Activated T-helper 2 cell treated with anti-CD3 and anti-CD28 coated beads, Interferon-gamma antibody, Interleukin-2, Interleukin-4, amounts not matched to agents 10 μg/mL and 5 μg/mL and 100 μg/mL, durations not matched to agents 14 hours and 24 hours and 36 hours (primary cell): ENCODE measurements at places on chromosomes 12 and 14. TPM values are rescaled to one million over a fixed set of nuclear protein-coding genes. Genes with fewer than 3 reads are reported as not detected.

The MYF6 gene
- total RNA-seq: not detected in 2 replicates

- DNase-seq: no peak
Measured at GRCh38 chr12:108657130-108657745, 23.5 kb upstream of the SELPLG start.

GRCh38 chr12:101670007-101670671 lies 27.3 kb upstream of the CHPT1 start:
- DNase-seq: peak; percentile 24

GRCh38 chr14:90502760-90503159 lies 105.9 kb downstream of the CALM1 start:
- no peak for DNase-seq

GRCh38 chr14:68789821-68790643 lies 2.8 kb downstream of the ZFP36L1 start:
- no peak for DNase-seq
